ENCODE measurements at places on chromosomes 1 and 21. TPM values are rescaled to one million over a fixed set of nuclear protein-coding genes. Genes with fewer than 3 reads are reported as not detected.

- no peak for DNase-seq
Measured at GRCh38 chr21:39616211-39616772, 3.6 kb downstream of the B3GALT5 start.

GRCh38 chr1:168112673-168113305 lies 23.9 kb downstream of the GPR161 start:
- DNase-seq, result no peak

The LIPI gene
- total RNA-seq, result not detected

The C1orf210 gene
- not detected for total RNA-seq

The LCE1C gene
- not detected for total RNA-seq
